ENCODE measurements at places on chromosomes 3 and 15.

- DNase-seq = no peak
Observed at GRCh38 chr3:5165698-5166097, 21.8 kb upstream of the EDEM1 start.

GRCh38 chr3:168981396-168981795, 682.1 kb downstream of the MECOM start:
- no peak for DNase-seq

DNA sequence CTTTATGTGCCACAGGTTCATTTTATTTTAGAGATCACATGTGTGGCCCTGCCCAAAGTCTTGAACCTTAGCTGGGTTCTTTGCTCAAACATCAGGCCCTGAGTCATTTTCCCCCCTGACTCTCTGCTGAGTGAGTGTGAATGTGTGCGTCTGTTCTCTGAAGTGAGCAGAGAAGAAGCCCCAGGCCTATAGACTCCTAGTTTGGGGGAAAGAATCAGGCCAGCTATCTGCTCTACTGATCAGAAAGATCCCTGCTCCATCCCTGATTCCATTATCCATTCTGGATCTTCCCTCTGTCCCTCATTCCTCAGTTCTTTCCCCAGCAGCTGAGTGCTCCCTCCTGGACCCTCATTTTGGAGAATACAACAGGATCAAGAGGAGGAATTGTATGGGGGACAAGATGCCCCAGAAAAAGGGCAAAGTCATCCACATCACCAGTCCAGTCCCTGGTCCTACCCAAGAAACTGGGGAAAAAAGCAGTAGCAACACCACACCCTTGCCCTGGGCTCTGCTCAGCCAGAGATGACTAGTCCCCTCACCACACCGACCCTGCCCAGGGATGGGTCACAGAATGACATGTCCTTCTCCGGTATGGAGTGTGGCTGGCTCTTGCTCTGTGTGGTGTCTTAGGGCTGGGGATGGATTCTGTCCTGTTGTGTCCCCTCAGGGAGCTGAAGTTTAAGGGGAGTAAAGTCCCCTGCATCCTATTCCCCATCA, 3.2 kb downstream of the DUOX1 start:
- no peak for DNase-seq

DNA sequence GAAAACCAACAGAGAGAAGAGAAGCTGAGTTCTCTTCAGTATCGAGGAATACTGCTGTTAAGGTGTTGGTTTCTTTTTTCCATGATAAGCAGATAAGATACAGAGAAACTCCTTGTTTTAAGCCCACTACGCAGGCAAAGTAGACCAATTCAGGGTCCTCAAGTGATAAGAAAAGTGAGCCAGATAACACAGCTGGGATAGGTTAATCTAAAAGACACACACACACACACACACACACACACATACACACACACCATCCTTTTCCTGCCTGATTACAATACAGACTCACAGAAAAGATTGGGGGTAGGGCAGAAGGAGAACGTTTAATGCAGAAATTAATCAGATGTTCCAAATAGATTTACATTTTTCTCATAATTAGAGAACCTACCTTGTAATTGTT, 6.5 kb upstream of the PHLDB2 start:
- DNase-seq = no peak

DNA sequence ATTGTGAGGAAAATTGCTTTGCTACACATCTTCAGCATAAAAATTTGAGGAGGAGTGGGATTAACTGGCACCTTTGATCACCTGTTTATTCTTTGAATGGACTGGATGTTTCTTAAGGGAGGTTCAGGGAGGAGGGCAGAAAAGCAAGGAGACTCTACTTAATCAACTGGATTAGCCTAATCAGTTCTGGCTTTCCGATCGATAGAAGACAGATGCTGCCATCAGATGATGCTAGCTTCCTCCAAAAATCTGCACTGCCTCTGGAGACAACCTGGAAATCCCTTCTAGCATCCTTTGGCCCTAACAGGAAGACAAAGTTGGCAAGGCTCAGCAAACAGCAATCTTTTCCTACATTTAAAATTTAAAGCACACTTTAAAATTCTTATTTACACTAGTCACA, 197.8 kb downstream of the EBLN2 start:
- no peak for DNase-seq

DNA sequence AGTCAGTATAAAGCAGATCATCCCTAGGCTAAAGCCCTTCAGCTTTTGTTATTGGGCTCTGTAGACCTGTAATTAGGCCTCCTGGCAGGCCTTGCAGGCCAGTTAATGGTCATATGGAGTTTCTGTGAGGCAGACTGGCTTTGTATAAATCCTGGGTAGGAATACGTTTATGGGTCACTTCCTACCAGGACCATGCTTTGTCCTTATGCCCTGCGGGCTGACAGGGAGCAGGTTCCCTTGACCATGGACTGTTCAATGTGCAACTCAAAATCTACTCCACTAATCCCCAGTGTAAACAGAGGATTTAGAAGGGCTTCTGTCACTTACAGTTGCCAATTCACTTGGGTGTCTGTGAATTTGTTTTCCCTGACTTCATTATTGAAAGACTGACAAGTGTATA, 202.7 kb upstream of the MLF1 start:
- no peak for DNase-seq

GRCh38 chr3:184783319-184783718, 28.6 kb upstream of the VPS8 start:
- no peak for DNase-seq

DNA sequence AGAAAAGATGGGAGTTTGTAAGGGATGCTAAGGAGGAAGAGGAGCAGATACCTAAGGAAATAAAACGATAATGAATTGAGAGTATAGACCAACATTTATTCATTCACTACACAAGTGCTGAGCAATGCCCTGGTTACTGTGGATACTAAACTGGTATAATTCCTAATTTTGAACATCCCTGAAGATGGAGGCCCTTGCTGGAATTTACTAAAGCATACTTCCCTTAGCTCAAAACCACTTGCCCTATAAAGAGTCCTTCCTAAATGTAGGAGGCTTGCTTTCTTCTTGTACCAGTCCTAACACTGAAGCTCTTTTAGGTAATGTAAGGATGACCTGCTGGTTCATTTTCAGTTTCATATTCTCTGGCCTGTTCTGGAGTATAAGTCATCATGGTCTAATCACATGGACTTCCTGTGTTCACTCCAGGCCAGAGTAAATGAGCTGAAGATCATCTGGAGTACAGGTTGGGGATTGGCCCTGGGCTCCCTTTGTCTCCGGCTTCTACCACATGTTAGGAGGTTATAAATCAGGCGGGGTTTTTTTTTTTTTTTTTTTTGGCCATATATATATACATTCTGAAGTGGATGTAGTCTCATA, 40.1 kb upstream of the MTMR10 start:
- DNase-seq = peak; percentile 57

- DNase-seq = no peak
Observed at GRCh38 chr15:56838085-56838484, 80.4 kb upstream of the TCF12 start.

GRCh38 chr15:30943654-30944335, 40.1 kb downstream of the FAN1 start:
- no peak for DNase-seq

DNA sequence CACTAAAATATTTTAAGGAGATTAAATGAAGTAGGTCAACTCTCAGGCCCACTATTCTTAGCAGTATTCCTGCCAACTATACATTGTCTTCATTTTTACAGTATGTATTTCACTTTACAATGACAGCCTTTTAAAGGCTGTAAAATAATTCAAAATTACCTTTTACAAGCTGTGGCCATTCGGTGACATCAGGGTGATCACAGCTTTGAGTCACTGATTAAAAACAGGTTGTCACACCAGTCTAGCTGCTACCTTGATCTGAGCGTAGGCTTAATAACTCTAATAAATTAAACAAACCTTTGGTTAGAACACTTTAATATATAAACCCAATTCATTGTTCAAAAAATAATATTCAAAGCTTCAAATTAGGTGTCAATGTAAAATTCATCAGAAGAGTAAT, 29.9 kb downstream of the UBE3A start:
- no peak for DNase-seq

DNA sequence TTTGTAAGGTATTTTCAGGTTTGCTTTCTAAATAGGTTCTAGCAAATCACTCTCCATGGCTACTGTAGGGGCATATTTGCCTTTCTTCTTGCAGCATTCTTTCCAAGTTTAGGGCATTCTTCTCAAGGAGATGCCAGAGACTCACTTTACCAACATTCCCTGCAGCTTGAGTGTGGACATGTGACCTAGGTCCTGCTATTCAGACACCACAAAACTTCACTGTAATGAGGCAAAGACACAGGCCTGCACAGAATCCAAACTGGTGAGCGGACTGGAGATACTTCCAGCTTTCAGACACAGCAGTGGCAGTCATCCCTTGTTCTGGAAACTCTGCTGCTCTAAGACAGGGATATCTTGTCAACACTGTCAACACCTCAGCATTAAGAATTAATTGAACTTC, 146.4 kb upstream of the PFN2 start:
- DNase-seq = peak; percentile 50

DNA sequence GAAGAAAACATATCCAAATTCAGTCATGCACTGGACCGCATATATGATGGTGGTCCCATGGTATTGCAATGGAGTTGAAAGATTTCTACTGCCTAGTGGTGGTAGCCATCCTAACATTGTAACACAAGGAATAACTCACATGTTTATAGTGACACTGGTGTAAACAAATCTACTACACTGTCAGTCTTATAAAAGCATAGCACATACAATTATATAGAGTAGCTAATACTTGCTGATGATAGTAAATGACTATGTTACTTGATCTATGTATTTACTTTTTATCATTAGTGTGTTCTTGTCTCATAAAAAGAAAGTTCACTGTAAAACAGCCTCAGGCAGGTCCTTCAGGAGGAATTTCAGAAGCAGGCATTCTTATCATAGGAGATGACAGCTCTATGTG, 96.0 kb upstream of the CDIN1 start:
- no peak for DNase-seq

- no peak for DNase-seq
Observed at GRCh38 chr3:10804183-10804648, 11.8 kb upstream of the SLC6A11 start.

GRCh38 chr15:92205255-92205739, 188.4 kb upstream of the ST8SIA2 start:
- peak; percentile 6 for DNase-seq

GRCh38 chr3:48451270-48451669, 4.7 kb downstream of the ATRIP start:
- DNase-seq = no peak

DNA sequence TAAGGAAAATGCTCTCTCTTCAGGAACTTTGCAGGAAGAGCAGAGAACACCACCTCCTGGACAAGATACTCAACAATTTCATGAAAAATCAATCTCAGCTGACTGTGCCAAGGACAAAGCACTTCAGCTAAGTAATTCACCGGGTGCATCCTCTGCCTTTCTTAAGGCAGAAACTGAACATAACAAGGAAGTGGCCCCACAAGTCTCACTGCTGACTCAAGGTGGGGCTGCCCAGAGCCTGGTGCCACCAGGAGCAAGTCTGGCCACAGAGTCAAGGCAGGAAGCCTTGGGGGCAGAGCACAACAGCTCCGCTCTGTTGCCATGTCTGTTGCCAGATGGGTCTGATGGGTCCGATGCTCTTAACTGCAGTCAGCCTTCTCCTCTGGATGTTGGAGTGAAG, 200.5 kb downstream of the AKAP13 start:
- DNase-seq = no peak

DNA sequence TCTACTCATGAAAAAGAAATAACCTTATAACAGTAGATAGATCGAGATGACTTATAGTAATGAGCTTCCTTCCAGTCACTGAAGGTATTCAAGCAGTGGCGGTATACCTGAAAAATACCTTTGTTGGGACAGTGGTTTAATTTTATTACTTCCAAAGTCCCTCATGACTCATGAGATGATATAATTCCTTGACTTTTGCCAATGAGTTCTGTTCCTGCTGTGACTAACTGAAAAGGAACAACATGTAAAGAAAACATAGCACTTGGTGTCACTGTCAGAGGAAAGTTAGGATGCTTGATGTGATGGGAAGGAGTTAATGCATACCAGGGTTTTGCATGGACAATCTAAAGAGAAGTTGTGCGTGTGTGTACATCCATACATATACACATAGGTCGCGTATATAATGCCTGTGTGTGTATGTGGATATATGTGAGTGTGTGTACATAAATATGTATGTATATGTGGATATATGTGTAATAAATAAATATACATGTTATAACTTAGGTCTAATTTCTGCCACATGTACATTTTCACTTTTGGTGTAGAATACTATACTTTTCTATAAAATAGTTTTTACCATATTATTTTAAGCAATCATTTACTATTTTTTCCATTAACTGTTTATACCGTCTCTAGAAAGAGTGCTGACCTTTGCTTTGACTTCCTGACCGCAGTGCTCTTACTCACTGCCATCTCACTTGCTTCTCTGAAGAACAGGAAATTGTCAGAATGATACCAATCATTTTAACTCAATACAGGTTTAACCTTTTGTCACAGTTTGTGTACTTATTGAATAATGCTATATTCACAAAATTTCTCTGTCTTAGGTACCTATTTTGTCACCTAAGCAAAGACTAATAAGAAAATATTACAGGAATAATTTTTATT, 12.6 kb upstream of the PAK2 start:
- peak; percentile 26 for DNase-seq

- no peak for DNase-seq
Observed at GRCh38 chr3:43074482-43074881, 31.4 kb downstream of the POMGNT2 start.

Measured in AG10803 (cell line).